Activated CD4-positive, alpha-beta T cell treated with anti-CD3 and anti-CD28 coated beads, Interleukin-2, amount 10 ng/mL, durations not matched to agents 7 days and 5 days (primary cell): ENCODE measurements at places on chromosomes 2 and 18. TPM values are rescaled to one million over a fixed set of nuclear protein-coding genes. Genes with fewer than 3 reads are reported as not detected.

Gene KIF5C
- total RNA-seq = 6.1 TPM

Gene ERMN
- total RNA-seq = 3.5 TPM

Gene PIKFYVE
- total RNA-seq = 32.7 TPM

Gene UPP2
- not detected for total RNA-seq

Gene CD8B2
- not detected for total RNA-seq

Gene KIAA2012
- total RNA-seq = not detected

Gene SLC4A5
- total RNA-seq = 4.3 TPM

DNA sequence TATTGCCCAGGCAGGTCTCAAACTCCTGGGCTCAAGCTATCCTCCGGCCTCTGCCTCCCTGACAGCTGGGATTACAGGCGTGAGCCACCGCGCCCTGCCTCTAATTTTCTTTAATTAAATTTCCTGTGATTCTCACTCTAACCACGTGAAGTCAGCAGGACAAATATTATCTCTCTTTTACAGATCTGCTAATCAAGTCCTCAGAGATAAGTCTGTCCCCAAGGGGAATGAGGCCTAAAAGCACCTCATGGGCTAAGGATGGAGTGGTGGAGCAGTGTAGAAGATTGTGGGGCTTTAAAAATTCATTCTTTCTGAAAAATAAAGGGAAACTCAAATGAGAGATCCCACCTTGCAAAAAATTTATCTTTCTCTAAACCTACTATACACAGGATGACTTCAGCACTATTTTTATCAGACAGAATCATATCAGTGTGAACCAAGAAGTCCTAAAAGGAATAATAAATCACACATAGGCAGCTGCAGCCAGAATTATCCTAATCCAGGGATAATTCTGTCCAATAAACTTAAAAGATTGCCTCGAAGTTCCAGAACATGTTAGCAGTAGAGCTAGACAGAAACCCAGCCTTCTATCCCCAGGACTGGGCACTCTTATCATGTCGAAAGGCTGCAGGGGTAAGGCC is 38.3 kb upstream of the BMPR2 start:
- DNase-seq = no peak

GRCh38 chr18:55123361-55123760 is 164.1 kb upstream of the CCDC68 start:
- no peak for DNase-seq

DNA sequence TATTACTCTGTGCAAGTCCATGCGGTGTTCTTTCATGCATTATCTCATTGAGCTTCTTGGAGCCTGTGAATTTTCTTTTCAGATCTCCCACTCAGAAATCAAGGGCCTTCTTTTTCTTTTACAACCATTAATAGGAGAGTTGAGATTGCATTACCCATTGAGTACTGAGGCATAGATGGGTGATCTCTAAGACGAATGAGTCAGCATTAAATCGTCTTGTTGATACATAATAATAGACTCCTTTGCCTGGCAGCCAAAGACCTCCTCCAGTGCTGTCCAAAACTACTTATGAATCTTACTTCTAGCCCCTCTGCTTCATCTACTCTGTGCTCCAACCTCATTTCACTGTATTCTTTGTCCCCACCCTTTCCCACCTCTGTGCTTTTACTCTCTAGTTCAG is 180.5 kb downstream of the AGPS start:
- DNase-seq = no peak

GRCh38 chr2:208983486-208983885 is 440.4 kb upstream of the MAP2 start:
- DNase-seq = no peak
